Activated T-helper 9 cell treated with anti-CD3 and anti-CD28 coated beads, Interleukin-2, amount 50 U/mL, for 16 hours (primary cell): ENCODE measurements at places on chromosomes 7 and 10.

- no peak for DNase-seq
Measured at GRCh38 chr10:5603848-5604170, 62.6 kb downstream of the ASB13 start.

DNA sequence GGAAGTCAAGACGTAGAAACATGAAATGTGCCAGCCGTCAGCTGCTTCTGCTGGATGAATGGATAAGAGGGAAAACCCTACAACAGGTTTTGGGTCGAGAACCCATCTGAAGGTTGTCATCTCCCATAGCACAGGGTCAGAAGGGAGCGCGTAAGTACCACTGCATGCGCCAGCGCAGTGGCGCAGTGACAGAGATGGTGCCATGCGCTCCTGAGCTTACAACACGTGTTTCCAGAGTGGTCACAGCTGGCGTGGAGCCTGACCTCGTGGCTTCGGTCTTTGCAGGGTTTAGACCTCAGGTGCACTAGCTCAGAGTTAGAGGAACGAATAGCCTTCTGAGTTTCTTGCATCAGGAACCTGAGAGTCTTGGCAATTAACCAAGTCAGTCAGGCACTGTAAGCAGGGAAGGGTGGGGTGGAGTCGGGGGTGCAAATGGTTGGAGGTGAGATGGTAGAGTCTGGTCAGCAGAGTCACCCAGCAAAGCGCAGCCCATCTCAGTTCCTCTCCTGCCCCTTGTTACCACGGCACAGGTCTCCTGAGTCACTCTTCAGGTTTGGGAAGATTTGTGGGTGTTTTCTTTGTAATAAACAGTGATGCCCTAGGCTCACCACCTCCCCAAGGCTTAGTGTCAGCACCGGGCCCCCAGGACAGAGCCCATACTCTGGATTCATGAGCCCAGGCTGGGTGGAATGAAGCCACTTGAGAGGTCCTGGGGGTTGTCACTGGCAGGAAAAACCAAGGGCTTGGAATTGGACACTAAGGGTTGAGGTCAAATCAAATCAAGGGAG lies 84.1 kb upstream of the PPIF start:
- DNase-seq = no peak

DNA sequence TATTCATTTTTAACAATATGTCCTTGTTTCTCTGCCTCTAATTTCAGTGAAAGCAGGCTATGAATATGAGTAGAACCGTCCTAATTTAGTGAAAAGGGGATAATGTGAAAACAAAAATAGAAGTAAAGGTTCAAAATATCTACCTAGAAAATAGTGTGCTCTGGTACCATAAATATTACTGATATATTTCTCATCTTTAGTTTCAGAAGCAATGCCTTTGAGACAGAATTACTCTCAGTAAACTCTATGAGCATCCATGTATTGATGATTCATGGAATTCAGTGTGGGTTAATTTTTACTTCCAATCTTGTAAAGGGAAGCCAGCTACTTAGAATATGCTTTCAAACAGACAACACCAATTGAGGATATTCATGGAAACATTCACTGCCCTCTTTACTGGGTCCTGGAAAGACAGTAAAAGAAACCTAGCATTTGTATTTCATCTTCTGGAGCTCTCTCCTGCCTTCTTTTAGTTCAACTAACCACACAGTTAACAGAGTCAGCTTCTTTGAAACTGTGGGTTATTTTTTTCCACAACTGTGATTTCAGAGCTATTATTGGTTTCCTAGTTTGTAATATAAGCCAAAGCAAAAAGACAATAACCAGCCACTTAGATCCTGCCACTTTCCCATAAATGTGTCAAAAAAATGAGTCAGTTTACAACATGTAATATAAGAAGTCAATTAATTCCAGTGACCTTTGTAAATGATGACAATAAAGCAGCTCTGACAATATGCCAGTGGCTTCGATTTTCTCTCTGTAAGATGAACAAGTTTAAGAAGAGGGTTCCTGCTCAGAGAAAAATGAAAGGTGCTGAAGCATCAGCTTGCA lies 1.7 kb downstream of the LRRN3 start:
- no peak for DNase-seq

DNA sequence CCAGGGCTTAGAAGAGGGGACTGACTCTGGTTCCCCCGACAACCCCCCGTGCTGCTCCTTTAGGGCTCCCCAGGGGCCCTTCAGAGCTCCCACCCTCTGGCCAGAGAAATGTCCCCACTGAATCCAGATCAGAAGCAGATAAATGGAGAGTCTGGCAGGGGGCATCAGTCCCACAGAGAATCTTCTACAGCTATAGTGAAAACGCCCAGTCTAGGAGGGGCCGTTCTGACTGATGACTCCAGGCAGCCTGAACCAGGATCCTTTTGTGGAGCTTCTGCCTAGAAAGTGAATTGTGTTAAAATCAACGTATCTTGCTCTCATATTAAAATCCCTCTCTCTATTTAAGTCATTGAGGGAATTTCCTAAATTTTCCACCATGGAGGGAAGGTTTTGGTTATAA lies 471.4 kb downstream of the LRMDA start:
- no peak for DNase-seq

- DNase-seq = no peak
Measured at GRCh38 chr10:26840938-26841732, 19.6 kb downstream of the ABI1 start.

DNA sequence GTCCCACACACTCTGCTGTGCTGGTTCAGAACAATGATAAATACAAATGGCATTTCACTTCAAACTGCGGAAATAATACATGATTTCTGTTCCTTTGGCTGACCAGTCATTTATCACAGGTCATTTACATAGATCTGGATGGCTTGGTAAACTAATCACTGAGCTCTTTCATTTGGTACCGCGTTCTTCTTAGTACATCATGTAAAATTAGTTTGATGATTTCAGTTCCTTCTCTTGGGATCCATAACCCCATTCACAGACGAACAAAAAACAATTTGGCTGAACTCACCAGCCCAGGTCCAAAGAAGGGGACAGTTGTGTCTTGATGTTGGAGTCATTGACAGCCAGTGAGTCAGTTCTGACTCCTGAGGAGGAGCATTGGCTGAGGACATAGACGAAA lies 689.8 kb downstream of the INHBA start:
- no peak for DNase-seq

DNA sequence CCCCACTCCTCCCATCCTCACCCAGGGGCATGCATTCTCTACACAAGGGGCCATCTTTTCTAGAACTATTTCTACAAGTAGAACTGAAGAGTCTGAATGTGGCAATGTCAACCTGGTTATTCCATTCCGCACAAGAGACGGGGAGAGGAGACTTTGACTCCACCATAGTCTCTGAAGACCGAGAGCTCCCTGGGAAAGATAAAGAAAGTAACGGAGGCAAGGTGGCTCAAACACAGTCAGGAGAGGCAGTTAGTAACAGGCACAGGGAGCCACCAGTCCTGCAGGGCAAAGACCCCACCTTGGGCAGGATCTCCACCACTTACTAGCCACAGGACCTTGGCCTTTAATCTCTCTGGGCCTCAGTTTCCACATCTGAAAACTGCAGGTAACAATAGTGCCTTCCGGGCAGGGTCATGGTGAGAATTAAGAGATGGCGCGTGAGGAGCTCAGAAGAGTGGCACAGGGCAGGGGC lies 100.3 kb downstream of the TNS3 start:
- no peak for DNase-seq
